Nasal cavity respiratory epithelium epithelial cell of viscerocranial mucosa (primary cell): ENCODE measurements at places on chromosomes 16 and 17. TPM values are rescaled to one million over a fixed set of nuclear protein-coding genes. Genes with fewer than 3 reads are reported as not detected.

MPG gene
- total RNA-seq = 63.4 and 133 TPM in 2 replicates

ADAD2 gene
- not detected in 2 replicates for total RNA-seq

TBC1D3C gene
- 1.6 TPM in 1 of 2 replicates, not detected in the other for total RNA-seq

PTGES3L gene
- total RNA-seq = under 0.01 TPM in 1 of 2 replicates, not detected in the other

CRYBA1 gene
- not detected in 2 replicates for total RNA-seq

CCL7 gene
- not detected in 2 replicates for total RNA-seq

KLHL36 gene
- total RNA-seq = 98.1 and 126 TPM in 2 replicates

SRCIN1 gene
- 0.64 and 0.68 TPM in 2 replicates for total RNA-seq

MRM1 gene
- 6.2 and 9.0 TPM in 2 replicates for total RNA-seq

OR4D1 gene
- not detected in 2 replicates for total RNA-seq

CIITA gene
- under 0.01 and 0.64 TPM in 2 replicates for total RNA-seq

CA7 gene
- not detected in 2 replicates for total RNA-seq

CENPN gene
- total RNA-seq = 7.5 and 8.5 TPM in 2 replicates

ZPBP2 gene
- total RNA-seq = not detected in 2 replicates

KCNH4 gene
- not detected in 2 replicates for total RNA-seq
